Stimulated activated CD4-positive, alpha-beta T cell treated with anti-CD3 and anti-CD28 coated beads, Interleukin-4, amount 100 ng/mL, for 4 hours (primary cell): ENCODE measurements at places on chromosomes 11 and 22.

GRCh38 chr22:17944256-17944655 is 80.1 kb downstream of the MICAL3 start:
- no peak for DNase-seq

DNA sequence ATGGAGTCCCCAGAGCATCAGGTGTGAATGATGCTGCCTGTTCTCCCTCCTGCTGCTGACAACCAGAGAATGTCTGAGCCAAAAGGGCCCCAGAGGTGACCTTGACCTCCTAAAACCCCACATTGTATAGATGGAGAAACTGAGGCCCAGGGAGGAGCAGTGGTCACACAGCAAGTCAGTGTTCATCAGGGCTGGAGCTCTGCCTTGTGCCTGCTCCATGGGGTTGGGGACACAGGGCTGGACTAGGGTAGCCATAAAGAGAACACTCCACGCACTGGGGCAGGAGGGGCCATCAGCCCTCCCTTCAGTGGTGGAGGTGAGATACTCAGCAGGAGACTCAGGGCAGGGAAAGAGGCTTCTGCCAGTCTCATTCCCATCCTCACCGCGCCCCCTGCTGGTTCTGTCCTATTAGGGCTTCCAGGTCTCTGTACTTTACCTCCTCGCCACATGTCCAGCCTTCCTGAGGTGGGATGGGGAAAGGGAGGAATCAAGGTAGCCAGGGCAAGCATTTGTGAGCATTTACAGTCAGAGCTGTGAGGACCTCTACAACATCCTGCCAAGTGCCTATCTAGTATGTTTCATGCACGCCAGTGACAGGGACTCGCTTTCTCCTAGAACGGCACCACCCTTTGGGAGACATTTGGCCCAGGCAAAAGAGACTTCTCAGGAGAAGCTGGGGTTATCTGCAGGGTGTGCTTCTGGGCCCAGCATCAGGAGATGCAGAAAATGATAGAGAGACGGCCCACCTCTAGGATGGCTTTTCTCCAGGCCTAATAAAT is 43.2 kb downstream of the NEU3 start:
- DNase-seq = peak; percentile 67

DNA sequence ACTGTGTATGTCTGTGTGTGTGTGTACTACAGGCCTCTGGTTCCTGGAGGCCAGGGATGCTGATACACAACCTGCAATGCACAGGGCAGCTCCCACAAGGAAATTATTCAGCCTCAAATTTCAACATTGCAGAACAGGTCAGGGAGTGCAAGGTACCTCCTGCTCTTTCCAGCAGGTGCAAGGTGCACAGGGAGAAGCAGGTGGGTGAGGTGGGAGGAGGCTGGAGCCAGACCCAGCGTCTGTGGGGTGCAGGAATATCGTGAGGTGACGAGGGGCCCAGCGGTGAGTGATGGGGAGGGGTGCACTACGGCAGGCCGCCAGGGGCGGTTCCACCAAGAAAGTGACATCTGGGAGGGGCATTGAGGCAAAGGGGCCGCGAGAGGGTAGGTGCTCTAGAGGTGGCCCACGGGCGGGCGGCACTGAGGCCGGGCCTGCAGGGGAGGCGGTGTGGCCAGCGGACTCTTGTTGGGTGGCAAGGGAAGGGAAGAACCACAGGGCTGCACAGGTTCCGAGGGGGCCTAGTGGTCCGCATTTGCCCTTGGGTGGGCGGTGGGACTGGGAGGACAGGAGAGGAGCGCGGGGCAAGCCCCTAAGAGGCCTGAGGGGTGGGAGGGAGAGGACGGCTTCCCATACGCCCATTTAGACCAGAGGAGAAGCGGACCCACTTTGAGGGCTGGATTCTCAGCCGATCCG is 21.6 kb downstream of the DGCR6L start:
- DNase-seq = no peak

DNA sequence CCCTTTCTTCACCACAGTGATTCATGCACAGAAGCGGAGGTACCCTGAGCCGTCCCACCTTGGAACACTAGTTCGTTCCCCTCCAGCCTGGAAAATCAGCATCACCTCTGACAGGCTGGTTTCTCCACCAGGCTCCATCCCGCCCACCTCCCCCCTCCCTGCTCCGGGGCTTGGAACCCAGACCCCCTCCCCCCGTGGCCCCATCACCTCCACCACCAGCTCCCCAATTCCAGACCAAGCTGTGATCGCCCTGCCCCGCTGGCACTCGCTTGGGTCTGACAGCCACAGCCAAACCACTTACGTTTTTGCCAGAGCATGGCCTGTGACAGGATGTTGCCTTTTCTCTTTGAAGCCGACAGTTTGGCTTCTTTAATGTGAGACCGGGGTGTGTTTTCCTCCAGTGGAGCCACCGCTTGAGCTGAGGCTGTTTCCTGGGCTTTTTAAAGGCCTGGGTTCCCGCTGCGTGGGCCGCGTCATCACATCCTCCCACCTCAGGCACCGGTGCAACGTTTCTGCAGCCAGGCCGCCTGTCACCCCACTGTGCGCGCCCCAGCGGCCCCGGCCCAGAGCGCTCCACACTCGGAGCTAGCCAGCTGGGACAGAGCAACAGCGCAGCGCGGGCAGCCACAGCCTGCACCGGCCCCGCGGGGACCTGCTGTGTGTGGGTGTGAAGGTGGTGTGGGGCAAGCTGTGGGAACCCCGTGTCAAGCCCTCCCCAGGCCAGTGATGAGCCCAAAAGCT is at the start of gene POU2AF1:
Gene POU2AF1, minus strand, starts transcription at position 415 of the 741 bp plus-strand sequence. Its CDS starts 98 bp downstream, at position 317.
- peak; percentile 89 for DNase-seq

DNA sequence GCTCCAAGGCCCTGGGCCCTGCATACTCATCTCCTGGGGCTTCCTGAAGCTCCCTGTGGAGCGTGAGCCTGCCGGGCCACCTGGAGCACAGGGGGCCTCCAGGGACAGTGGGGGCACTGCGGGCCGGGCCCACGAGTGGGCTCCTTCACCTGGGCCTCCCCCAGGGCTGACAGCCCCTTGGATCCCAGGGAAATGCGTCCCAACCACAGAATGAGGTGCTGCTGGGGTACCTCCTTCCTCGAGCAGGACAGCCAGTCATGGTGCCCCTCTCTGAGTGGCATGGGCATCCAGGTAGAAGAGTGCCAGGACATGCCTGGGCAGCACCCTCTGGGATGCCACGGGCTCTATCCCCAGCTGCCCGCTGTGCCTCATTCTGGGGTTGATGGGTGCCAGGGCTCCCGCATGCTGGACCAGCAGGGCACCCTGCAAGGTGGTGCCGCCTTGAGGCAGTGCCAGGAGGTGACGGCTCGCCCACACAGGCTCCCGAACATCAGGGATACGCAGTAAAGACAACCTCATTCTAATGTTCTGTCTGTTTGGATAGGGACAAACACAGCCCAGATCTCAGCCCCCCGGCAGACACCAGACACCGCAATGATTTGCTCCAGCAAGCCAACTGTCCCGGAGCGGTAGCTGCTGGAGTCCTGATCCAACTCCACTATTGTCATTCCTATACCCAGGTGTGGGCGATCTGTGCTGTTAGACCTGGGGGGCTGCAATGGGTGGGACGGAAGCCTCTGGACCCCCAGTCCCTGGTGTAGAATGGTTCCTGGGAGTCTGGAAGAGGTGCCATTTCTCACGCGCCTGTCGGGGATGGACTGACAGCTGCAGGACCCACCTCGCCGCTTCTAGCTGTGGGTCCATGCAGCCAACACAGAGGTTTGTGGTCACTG is 25.8 kb downstream of the KRTAP5-5 start:
- DNase-seq = no peak

DNA sequence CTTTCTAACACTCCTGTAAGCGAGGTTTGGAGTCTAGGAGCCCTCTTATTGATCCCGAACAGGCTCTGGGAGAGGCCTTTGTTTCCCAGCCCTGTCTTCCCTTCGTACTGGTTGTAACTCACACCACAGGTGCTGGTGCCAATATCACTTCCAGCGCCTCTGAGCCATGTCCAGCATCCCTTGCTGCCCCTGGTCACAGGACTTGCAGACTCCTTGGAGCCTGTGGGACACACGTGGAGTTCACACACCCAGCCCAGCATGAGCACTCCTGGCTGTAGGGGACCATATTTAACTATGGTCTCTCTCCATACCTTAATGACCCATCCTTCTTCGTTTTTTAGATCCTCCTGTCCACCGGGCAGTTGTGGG is 2.2 kb downstream of the ZBTB16 start:
- no peak for DNase-seq

DNA sequence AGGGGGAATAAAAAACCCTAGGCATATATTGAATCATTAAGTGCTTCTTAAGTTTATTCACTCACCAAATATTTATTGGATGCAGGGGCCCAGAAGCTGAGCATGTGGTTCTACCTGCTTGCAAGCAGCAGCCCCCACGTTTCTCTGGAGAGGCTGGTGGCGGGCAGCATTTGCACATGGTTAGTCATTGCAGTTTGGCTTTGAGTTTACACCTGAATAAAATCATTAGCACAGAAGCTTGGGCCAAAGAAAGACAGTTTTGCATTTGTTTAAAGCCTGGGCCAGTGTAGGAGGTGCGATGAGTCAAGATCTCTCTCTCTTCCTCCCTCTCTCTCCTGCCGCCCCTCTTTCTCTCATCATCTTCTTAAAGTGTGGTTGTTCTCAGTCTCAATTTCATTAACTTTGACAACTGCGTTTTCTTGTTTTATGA is 72.6 kb downstream of the C22orf31 start:
- DNase-seq = no peak
